ENCODE measurements at places on chromosomes 16 and 17.

- no peak for DNase-seq
Observed at GRCh38 chr17:49688848-49689247, 11.0 kb upstream of the SPOP start.

GRCh38 chr17:40600486-40601046 lies 35.3 kb upstream of the CCR7 start:
- DNase-seq, result no peak

DNA sequence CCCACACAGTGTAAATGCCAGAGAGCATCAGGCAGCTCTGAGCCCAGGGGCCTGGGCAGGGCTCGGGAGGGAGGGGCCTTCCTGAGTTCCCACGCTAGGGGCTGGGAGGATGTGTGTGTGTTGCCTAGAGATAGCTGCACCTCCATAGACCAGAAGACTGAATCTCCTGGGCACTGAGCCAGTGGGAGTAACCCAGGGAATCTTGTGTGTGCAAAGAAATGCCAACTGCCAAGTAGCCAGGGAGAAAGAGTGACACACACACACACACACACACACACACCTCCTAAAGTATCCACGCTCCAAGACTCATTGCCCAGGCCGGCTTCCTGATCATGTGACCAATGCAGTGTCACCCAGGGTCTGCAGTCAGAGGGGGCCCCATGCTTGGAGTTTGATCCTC lies 166.2 kb upstream of the RPL38 start:
- no peak for DNase-seq

DNA sequence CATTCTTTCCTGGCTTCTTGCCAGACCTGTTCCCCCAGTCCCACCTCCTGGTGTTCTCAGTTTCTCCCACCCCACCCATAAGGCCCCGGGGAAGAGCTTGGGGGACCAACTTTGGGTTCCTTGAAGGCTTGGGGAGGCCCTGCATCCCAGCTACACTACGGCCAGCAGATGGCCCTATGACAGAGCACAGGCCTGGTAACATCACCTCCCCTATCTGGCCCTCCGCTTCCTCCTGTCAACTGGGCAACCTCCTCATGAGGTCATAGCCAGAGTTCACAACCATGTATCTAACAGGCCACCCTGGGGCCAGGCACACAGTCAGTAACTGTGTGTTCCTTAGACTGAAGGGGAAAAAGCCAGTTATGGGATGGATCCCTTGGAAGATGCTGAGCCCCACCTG lies 31.4 kb downstream of the MYO15A start:
- no peak for DNase-seq
